ENCODE measurements at places on chromosomes 4 and X. TPM values are rescaled to one million over a fixed set of nuclear protein-coding genes. Genes with fewer than 3 reads are reported as not detected.

Gene PRSS48
- total RNA-seq: not detected

Gene SCML1
- 3.0 TPM for total RNA-seq

Gene GCNA
- total RNA-seq: 4.1 TPM

Gene SPANXD
- not detected for total RNA-seq

Gene CCDC158
- 0.34 TPM for total RNA-seq

Gene HMGN5
- 0.96 TPM for total RNA-seq

Gene ADH7
- not detected for total RNA-seq

Gene BTC
- total RNA-seq: 9.9 TPM

Gene ADAMTS3
- 3.5 TPM for total RNA-seq

Gene EDA
- total RNA-seq: 2.5 TPM

Gene SYTL4
- 3.3 TPM for total RNA-seq

Gene SOWAHB
- total RNA-seq: 23.3 TPM

Gene TBC1D25
- 6.6 TPM for total RNA-seq

Gene ADGRG2
- total RNA-seq: 0.88 TPM

Gene POU4F2
- total RNA-seq: not detected

Gene GDI1
- total RNA-seq: 113 TPM

Gene TAB3
- total RNA-seq: 43.3 TPM

Gene ADAM29
- total RNA-seq: not detected

Gene PAGE5
- total RNA-seq: not detected

Gene RADX
- total RNA-seq: 3.6 TPM

Gene CABS1
- total RNA-seq: not detected

Gene FRG2
- not detected for total RNA-seq

Gene CENPI
- 1.8 TPM for total RNA-seq
